G401 (cell line): ENCODE measurements at places on chromosomes 16 and 17.

- peak; percentile 8 for DNase-seq
These were observed 13.0 kb downstream of the CDH13 start for GRCh38 chr16:82639666-82640336.

- no peak for DNase-seq
These were observed 3.6 kb downstream of the ALDH3A1 start for GRCh38 chr17:19744492-19744891.

DNA sequence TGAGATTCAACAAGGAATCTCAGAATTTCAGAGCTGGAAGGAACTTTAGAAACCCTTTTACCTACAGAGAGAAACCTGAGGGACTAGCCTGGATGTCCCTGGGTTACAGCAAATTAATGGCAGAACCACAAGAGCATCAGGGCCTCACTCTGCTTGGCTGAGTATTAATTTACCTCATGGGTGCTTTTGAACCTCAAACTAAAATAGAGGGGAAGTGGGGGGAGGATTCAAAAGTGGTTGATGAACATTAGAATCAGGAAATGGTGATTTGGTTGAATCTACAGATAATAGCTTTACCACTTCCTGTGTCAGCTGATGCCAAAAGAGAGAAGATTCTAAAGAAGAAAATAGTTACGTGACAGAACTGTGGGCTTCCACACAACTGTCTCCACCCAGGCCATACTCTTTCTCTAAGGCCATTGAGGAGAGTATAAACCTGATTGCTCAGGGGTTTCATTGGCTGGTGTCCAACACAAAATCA lies 11.3 kb upstream of the SKAP1 start:
- no peak for DNase-seq

DNA sequence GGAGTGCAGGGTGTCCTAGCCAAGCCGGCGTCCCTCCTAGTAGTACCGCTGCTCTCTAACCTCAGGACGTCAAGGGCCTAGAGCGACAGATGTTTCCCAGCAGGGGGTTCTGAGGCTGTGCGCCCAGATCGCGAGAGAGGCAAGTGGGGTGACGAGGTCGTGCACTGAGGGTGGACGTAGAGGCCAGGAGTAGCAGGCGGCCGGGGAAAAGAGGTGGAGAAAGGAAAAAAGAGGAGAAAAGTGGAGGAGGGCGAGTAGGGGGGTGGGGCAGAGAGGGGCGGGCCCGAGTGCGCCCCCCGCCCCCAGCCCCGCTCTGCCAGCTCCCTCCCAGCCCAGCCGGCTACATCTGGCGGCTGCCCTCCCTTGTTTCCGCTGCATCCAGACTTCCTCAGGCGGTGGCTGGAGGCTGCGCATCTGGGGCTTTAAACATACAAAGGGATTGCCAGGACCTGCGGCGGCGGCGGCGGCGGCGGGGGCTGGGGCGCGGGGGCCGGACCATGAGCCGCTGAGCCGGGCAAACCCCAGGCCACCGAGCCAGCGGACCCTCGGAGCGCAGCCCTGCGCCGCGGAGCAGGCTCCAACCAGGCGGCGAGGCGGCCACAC lies at the start of gene MMP2:
Gene MMP2 (plus strand): TSS at position 372 of the 603 bp plus-strand sequence. CDS start 282 bp downstream, outside the sequence.
- no peak for DNase-seq

- no peak for DNase-seq
These were observed 152.0 kb downstream of the SLC39A11 start for GRCh38 chr17:72940496-72940895.

DNA sequence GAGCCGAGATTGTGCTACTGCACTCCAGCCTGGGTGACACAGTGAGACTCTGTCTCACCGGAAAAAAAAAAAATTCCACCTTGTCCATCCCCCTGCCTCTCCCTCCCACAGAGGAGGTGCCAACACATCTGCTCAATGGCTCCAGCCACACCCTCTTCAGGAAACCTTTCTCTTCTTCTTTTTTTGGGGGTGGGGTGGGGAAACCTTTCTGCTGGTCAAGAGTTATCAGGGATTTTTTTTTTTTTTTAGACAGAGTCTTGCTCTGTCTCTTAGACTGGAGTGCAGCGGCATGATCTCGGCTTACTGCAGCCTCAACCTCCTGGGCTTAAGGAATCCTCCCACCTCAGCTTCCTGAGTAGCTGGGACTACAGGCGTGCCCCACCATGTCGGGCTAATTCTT lies 18.7 kb downstream of the TNS4 start:
- no peak for DNase-seq

GRCh38 chr17:66443166-66443565 lies 140.8 kb downstream of the PRKCA start:
- no peak for DNase-seq

DNA sequence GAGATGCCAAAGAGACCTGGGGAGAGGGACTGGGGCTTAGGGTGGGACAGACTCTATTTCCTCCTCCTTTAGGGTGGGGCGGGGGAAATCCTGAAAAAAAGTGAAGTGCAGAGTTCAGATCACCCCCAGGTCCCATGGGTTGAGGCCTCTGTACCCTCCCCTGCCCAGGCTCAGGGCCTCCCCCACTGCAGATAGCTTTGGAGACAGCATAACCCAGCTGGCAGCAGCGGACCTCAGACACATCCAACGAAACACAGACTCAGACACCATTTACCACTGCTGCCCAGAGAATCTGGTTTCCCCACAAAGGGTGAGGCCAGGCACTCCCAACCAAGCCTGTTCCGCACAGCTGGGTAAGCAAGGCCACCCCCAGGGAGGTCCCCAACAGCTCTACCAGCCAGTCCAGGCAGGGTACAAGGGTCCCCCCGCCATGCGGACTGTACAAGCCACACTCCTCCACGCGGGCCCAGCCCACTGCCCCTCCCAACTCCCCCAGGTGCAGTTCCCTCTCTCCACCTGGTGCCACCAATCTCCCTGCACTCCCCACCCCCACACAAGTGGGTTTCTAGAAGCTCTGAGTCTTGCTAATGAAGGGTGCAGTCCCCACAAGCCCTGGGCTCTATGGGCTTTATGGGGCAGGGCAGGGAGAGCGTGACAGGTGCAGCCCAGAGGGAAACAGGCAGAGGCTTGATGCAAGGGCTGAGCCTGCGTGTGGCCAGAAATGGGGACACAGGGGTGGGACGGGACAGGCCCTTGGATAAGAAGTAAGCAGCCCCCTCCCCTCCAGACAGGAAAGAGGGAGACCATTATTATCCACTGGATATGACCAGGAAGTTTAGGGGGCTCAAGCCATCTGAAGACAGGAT lies 8.9 kb downstream of the RHBDF2 start:
- DNase-seq = no peak

DNA sequence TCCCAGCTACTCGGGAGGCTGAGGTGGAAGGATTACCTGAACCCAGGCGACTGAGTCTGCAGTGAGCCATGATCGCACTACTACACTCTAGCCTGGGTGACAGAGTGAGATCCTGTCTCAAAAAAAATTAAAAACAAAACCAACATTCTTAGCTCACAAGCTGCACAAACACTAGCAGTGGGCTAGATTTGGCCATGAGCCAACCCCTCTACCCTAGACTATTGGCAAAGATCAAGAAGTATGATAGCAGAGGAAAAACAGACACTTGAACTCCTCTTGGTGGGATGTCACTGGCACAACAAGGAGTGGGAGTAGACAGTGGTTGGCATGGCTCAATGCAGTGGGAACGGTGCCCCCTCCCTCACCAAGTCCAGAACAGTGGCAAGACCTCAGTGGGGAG lies 19.6 kb upstream of the RIPOR1 start:
- no peak for DNase-seq

DNA sequence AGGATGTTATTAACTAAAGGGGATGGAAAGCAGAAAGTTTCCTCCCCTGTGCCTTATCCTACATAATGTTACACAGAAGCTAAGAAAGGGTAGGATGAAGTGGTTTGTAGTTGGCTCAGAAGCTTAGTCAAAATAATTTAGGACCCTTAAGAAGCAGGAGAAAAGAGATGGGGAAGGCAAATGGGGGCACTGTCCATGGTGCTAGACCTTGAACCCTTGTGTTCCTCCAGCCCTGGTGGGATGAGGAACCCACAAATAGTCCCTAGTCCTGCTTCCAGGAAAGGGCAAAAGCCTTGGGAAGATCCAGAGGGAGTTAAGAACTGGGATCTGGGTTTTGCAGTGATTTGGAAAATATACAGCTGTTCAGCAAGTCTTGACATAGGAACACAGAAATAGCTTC lies 54.5 kb downstream of the SLC5A11 start:
- DNase-seq = no peak

DNA sequence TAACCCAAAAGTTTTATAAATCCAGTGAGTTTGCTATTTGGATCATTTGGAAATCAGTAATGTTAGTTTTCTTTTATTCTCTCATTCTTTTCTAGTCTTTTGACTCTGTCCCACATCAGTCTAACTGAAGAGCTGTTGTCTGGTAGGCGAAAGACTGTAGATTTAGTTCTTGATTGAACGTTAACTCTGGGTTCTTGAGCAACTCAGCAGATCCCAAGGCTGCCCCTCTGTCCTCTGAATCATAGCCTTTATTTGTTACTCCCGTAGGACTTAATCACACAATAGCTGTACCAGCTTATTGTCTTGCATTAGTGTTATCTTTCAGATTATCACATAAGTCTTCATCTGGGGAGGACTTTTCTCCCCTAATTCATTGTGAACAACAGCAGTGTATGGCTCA lies 119.3 kb upstream of the TOM1L1 start:
- no peak for DNase-seq

DNA sequence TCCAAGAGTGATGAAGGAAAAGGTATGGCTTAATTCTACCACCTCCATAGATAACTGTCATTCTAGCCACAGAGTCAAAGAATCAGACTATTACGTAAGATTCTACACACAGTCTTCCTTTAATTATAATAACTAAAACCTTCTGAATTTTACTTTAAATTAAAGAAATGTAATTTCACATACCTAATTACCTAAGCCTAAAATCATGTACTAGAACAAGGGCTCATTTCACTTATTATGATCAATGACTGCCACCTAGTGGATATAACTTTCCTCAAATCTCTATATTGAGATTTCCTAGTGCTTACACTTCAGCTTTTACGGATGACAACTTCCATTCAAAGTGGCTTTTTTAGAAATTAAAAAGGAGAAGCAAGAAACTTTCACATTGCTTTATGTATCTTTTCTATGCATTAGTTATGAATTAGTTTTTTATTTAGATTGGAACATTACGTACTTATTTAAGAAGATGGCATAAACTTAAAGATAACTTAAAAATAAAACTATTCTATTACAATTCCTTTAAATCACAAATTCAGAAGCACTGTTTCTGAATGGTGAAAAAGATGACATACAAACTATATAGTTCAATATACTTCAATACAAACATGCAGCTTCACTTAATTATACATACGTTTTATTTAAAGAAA lies 18.2 kb upstream of the ABCA10 start:
- peak; percentile 71 for DNase-seq

DNA sequence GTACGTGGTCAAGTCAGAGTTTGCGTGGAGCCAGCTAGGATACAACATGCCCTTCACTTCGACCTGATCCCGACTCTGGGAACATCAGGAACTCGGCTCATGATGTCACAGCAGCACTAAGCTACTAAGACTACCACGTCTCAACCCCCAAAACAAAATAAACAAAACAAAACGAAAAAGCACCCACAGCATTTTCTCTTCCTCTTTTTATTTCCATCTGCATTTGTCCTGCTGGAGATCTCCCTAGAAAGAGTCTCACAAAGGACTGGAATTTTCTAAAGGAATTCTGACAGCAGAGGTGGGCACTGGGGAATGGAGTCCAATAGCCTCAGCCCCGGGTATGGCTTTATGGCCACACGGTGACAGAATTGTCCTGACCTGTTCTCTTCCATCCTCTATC lies 196.6 kb downstream of the SALL1 start:
- DNase-seq = no peak

DNA sequence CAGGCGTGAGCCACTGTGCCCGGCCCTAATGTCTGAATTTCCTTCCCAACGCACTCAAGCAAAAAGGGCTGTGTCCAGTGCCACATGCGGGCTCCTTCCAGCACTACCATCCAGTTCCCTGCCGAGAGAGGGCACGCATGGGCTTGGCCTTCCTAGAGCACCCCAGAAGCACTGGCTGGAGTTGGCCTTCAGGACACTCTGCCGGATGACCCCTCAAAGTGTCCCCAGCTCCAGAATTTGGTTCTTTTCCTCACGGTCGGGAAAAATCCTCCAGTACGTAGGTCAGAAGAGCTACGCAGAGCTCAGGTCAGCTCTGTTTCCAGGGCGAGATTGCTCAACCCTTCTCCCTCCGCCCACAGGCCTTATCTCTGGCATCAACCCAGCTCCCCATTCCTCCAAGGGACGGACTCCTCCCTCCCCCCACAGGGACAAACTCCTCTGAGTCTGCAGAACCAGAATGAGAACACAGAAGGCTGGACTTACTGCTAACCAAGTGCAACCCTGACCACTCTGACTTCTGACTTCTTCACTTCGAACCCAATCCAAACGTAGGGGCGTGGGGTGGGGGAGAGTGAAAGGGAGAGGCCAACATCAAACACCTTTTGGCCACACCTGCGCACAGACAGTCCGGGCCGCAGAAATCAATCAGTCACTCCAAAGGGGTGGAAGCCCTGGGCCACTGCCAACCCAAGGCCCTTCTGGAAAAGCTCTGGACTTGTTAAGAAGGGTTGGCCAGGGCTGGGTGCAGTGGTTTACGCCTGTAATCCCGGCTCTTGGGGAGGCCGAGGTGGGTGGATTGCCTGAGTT lies 3.6 kb downstream of the CDC42EP4 start:
- DNase-seq = no peak

GRCh38 chr17:49406421-49407061 lies 8.1 kb downstream of the PHB1 start:
- DNase-seq = peak; percentile 43

- DNase-seq = no peak
These were observed 101.2 kb downstream of the MRTFB start for GRCh38 chr16:14172200-14172809.

DNA sequence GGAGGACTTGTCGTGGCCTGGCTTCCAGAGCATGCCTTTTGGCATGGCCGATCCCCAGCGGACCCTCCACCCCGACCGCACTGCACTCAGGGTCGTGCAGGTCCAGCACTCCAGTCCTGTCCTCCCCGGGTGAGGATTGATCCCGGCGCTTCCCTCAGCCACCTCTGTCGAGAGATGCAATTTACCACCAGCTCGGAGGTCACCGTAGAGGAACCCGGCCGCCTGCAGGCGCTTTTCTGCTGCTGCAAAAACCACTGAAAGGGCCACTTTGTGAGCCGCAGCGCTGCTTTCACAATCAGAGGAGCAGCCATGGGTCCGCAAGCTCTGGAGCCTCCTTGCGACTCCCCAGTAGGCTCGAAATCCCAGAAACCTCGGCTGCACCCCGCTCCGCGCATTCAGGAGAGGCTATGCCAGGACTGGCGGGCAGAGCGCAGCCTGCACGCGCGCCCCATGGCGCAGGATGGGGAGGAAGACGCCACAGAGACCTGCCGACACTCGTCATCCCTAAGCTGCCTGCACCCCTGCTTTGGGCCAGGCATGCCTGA lies 134.2 kb downstream of the HS3ST2 start:
- peak; percentile 9 for DNase-seq
